ENCODE measurements at places on chromosomes 2 and 18.

DNA sequence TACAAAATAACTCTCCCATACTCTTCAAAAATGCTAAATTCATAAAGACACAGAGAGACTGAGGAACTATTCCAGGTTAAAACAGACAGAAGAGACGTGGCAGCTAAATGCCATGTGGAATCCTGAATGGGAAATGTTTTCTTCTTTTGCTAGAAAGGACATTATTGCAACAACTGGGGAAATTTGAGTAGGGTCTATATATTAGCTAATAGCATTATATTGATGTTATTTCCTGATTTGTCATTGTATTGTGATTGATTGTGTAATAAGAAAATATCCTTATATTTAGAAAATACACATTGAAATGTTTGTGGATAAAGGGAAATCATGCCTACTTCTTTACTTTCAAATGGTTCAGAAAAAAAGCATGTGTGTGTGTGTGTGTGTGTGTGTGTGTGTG, 23.4 kb downstream of the PSTPIP2 start:
- no peak for DNase-seq
- no peak overlapping the region for H3K4me3 ChIP-seq
- H3K27me3 ChIP-seq: no peaks in the 10 kb centered on the region
- no peak overlapping the region for H3K27ac ChIP-seq
- H3K4me1 ChIP-seq: no peaks in the 10 kb centered on the region

- H3K4me1 ChIP-seq: peaks cover 22% of the 10 kb centered on the region
- H3K27me3 ChIP-seq: no peaks in the 10 kb centered on the region
- H3K36me3 ChIP-seq: no peaks in the 10 kb centered on the region
- H3K4me3 ChIP-seq: no peak overlapping the region
- no peak for DNase-seq
These were observed 1.7 kb downstream of the MAPRE3 start for GRCh38 chr2:26971911-26972786.

GRCh38 chr2:133886735-133887675, 318.7 kb upstream of the NCKAP5 start:
- no peak overlapping the region for H3K4me3 ChIP-seq
- no peak overlapping the region for H3K27ac ChIP-seq
- peaks cover 8% of the 10 kb centered on the region for H3K4me1 ChIP-seq
- no peaks in the 10 kb centered on the region for H3K27me3 ChIP-seq
- H3K36me3 ChIP-seq: no peaks in the 10 kb centered on the region

DNA sequence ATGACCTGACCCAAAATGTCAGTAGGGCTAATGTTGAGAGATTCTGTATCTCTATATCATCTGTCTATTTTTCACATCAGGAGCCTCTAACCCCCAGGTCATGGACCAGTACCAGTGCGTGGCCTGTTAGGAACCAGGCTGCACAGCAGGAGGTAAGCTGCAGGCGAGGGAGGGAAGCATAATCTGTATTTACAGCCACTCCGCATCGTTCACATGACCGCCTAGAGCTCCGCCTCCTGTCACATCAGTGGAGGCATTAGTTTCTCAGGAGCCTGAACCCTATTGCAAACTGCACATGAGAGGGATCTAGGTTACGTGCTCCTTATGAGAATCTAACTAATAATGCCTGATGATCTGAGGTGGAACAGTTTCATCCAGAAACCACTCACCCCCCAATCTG, 180.6 kb downstream of the RDH14 start:
- H3K27me3 ChIP-seq: no peaks in the 10 kb centered on the region
- no peak overlapping the region for H3K4me3 ChIP-seq
- H3K27ac ChIP-seq: no peak overlapping the region
- no peaks in the 10 kb centered on the region for H3K36me3 ChIP-seq
- no peaks in the 10 kb centered on the region for H3K4me1 ChIP-seq

DNA sequence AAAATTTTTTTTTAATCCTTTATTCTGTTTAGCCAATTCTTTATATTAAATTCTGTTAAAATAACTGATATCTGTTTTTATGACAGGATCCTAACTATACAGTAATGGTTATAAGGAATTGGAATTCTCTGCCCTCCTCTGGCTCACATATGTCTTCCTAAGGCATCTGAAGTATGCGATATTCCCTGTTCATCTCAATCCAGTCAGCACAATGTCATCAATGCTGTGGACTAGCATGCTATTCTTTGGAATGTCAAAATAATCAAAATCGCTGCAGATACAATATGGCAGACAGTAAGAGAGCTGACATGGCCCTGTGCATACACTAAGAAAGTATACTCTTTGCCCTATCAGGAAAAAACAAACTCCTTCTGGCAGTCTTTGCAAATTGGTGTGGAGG, 107.6 kb downstream of the AP1S3 start:
- no peak for DNase-seq
- peaks cover 14% of the 10 kb centered on the region for H3K4me1 ChIP-seq
- H3K27ac ChIP-seq: no peak overlapping the region
- H3K27me3 ChIP-seq: no peaks in the 10 kb centered on the region

DNA sequence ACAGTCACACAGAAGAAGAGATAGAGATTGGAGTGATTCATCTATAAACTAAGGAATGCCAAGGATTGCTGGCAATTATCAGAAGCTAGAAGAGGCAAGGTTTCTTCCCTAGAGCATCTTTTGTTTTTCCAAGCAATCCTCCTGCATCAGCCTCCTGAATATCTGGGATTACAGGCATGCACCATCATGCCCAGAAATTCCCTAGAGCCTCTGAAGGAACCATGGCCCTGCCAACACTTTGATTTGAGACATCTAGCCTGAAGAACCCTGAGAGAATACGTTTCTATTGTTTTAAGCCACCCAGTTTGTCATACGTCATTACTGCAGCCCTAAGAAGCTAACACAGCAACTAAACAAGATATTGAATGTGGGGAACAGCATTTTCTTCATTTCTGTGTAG, 525.0 kb downstream of the ERBB4 start:
- no peak overlapping the region for H3K4me3 ChIP-seq
- H3K27me3 ChIP-seq: no peaks in the 10 kb centered on the region
- H3K4me1 ChIP-seq: no peaks in the 10 kb centered on the region
- H3K36me3 ChIP-seq: no peaks in the 10 kb centered on the region
- DNase-seq: no peak

All from vagina (tissue), 2 donors.